ENCODE measurements at places on chromosomes 2 and 18. TPM values are rescaled to one million over a fixed set of nuclear protein-coding genes. Genes with fewer than 3 reads are reported as not detected.

FIGN gene
- 27.8 TPM for total RNA-seq

CD302 gene
- total RNA-seq, result 65.6 TPM

GRCh38 chr2:220509096-220509757 is 881.8 kb downstream of the SLC4A3 start:
- no peak for DNase-seq
- H3K4me3 ChIP-seq, result no peak overlapping the region
- H3K4me1 ChIP-seq, result no peaks in the 10 kb centered on the region
- no peaks in the 10 kb centered on the region for H3K27me3 ChIP-seq
- no peak overlapping the region for H3K27ac ChIP-seq

GRCh38 chr2:103459283-103459682 is 697.5 kb downstream of the TMEM182 start:
- no peak overlapping the region for H3K27ac ChIP-seq
- H3K36me3 ChIP-seq, result no peaks in the 10 kb centered on the region
- no peak overlapping the region for H3K4me3 ChIP-seq

DNA sequence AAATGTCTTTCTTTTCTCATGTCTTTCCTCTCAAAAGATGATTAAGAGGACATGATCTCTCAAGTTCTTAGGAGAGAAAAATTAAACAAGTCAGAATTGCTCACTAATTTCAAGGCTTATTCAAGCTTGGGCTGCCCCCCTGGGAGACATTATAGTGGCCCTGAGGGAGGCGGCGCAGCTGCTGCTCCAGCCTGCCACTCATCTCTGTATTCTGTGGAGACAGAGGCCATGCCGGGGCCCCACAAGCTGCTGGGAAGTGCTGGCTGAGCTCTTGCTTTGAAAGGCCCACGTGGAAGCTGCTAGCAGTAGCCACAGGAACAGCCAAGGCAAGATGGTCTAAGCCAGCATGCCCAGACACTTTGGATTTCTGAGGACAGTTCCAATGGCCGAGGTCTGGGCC is 267.4 kb downstream of the LNPK start:
- no peak overlapping the region for H3K27ac ChIP-seq
- H3K4me1 ChIP-seq, result no peaks in the 10 kb centered on the region
- H3K27me3 ChIP-seq, result no peaks in the 10 kb centered on the region
- H3K4me3 ChIP-seq, result no peak overlapping the region
- no peaks in the 10 kb centered on the region for H3K36me3 ChIP-seq
- DNase-seq, result no peak

DNA sequence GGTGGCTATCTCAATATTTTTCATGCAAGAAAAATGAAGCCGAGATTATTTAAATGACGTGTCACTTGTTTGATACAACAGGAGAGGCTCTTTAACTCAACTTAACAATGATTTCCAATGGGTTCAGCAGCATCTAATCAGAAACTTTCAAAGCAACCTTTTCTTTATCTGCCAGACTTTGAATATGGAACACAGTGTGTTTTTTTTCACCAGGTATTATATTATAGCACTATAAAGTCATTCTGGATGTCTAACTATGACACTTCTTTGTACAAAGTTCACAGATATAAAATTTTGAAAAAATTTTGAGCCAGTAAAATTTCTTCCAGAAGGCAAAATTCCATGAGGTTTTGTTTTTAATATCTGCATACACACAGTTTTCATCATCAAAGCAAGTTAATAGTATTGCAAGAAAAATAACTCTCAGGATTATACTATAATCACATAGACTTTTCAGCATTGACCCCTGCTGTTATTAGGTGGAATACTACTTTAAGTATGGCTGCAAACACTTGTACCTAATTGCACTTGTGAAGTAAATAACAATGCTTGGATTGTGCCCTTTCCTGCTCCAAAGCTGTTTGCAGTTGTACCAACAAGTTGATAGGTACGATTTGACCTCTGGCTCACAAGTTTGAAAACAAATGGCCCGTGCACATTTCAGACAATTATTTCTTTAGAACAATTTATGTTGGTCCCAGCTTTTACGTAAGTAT is 44.0 kb upstream of the DSG1 start:
- no peak for DNase-seq
- H3K4me1 ChIP-seq, result no peaks in the 10 kb centered on the region
- no peak overlapping the region for H3K27ac ChIP-seq
- H3K27me3 ChIP-seq, result no peaks in the 10 kb centered on the region
- H3K36me3 ChIP-seq, result no peaks in the 10 kb centered on the region

DNA sequence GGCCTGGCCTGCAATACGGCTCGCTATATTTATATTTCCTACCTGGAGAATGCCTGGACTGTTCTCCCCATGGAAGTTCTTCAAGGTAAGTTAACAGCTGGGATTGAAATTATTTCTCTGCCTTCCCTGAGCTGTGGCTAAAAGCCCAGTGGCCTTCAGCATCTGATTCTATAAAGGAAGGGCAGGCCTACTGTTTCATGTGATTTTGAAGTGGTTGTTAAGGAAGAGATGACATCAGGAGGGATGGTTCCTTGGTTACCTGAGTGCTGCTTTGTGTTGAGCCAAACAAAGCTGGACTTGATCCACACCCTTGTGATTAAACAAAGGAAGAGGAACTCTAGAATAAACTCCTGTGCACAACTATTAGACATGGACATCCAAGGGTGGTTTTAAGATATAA is 61.6 kb downstream of the MFSD6 start:
- no peaks in the 10 kb centered on the region for H3K27me3 ChIP-seq
- peaks cover 2% of the 10 kb centered on the region for H3K4me1 ChIP-seq
- H3K4me3 ChIP-seq, result no peak overlapping the region
- peaks cover 3% of the 10 kb centered on the region for H3K36me3 ChIP-seq

DNA sequence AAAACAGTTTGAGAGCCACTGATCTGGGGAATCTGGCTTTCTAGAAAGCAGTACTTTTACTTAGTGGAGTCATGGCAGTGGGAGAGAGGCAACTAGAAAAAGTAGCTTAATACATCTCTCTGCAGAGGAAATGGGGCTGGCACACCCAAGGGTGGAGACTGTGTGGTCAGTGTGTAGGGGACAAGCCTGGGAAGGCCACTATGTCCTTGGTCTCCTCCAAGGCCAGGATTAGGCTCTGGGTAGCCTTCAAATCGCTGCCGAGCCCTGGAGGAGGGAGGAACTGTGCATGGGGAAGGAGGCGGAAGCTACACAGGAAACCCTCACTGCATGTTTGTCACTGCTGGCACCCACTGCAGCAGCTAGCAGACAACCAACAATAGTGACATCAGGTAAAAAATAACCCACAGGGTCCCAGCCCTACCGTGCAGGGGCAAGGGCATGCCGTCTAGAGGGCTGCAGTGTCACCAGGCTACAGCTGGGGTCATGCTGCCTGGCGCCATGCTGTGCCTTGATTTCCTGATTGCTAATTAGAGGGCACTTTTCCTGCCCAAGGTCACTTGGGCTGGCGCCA is 34.8 kb downstream of the LBH start:
- no peaks in the 10 kb centered on the region for H3K27me3 ChIP-seq
- H3K4me1 ChIP-seq, result no peaks in the 10 kb centered on the region
- H3K36me3 ChIP-seq, result no peaks in the 10 kb centered on the region
- no peak overlapping the region for H3K4me3 ChIP-seq
- peak; percentile 61 for DNase-seq

DNA sequence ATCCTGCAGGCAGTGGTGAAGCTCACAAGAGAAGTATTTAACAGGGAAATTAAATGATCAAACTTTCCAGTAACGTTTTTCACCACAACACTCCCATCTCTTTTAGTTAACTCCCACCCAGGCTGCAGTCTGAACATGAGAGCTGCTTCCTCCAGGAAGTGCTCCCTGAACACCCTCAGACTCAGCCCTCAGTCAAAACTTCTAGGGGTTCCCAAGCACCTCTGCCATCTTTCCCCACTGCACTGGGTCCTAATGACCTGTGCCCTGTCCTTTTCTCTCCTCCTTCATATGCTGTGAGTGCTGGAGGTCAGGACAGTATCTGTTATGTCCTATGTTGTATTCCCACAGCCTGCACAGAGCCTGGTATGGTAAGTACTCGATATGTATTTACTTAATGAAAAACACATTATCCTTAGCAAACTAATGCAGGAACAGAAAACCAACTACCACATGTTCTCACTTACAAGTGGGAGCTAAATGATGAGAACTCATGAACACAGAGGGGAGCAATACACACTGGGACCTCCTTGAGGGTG is 49.2 kb upstream of the ASPRV1 start:
- H3K36me3 ChIP-seq, result no peaks in the 10 kb centered on the region
- no peak for DNase-seq
- H3K27ac ChIP-seq, result no peak overlapping the region
- no peaks in the 10 kb centered on the region for H3K4me1 ChIP-seq

- peak overlapping the region; percentile 99 for H3K4me3 ChIP-seq
- peak; percentile 73 for DNase-seq
- H3K4me1 ChIP-seq, result no peaks in the 10 kb centered on the region
Measured at GRCh38 chr2:216636551-216637450, 3.6 kb downstream of the IGFBP2 start.

- no peak overlapping the region for H3K4me3 ChIP-seq
- H3K27ac ChIP-seq, result no peak overlapping the region
- DNase-seq, result no peak
- H3K36me3 ChIP-seq, result no peaks in the 10 kb centered on the region
Measured at GRCh38 chr2:196162586-196163175, 8.7 kb downstream of the STK17B start.

- no peak for DNase-seq
- no peaks in the 10 kb centered on the region for H3K4me1 ChIP-seq
- H3K36me3 ChIP-seq, result no peaks in the 10 kb centered on the region
Measured at GRCh38 chr2:8162552-8162951, 519.3 kb upstream of the ID2 start.

- no peak overlapping the region for H3K4me3 ChIP-seq
- H3K27me3 ChIP-seq, result no peaks in the 10 kb centered on the region
- no peak for DNase-seq
- no peak overlapping the region for H3K27ac ChIP-seq
- H3K4me1 ChIP-seq, result no peaks in the 10 kb centered on the region
Measured at GRCh38 chr2:165648801-165649200, 145.2 kb downstream of the GALNT3 start.

DNA sequence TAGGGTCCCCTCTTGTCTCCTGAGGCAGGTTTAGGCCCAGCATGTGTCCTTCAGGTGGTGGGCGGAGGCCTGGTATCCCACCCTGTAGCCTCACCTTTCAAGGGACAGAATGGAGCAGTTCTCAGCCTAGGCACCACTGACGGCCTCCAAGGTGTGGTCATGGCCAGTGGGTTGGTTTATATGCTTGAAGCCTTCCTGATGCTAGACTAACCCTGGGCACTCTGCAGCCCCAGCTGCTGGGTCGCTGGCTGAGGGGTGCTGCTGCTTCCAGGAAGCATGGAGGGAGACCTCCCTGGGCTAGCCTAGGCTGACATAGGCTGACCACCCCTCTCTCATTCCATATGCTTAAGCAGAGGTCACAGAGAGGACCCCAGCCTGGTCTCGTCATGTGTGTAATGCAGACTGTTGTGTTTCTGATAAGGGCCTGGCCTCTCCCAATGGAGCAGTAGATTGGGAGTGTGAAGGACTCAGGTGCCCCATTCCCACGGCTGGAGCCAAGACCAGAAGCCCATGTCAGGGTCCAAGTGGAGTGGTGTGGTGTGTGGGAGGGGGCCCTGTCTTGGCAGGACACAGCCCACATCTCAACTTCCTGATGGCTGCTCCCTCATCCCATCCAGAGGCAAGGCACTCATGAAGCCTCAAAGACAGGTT is 206.6 kb downstream of the DYSF start:
- H3K36me3 ChIP-seq, result no peaks in the 10 kb centered on the region
- no peak overlapping the region for H3K27ac ChIP-seq
- DNase-seq, result no peak
- no peaks in the 10 kb centered on the region for H3K27me3 ChIP-seq
- no peaks in the 10 kb centered on the region for H3K4me1 ChIP-seq
- H3K4me3 ChIP-seq, result no peak overlapping the region

- H3K27ac ChIP-seq, result no peak overlapping the region
- H3K4me1 ChIP-seq, result no peaks in the 10 kb centered on the region
- H3K36me3 ChIP-seq, result no peaks in the 10 kb centered on the region
- no peaks in the 10 kb centered on the region for H3K27me3 ChIP-seq
Measured at GRCh38 chr2:132640116-132640515, 29.9 kb downstream of the LYPD1 start.

All from aorta (tissue), 5 donors.